ENCODE measurements at places on chromosomes 16 and 17.

GRCh38 chr17:290121-290521 lies 62.5 kb downstream of the RPH3AL start:
- DNase-seq, result no peak

DNA sequence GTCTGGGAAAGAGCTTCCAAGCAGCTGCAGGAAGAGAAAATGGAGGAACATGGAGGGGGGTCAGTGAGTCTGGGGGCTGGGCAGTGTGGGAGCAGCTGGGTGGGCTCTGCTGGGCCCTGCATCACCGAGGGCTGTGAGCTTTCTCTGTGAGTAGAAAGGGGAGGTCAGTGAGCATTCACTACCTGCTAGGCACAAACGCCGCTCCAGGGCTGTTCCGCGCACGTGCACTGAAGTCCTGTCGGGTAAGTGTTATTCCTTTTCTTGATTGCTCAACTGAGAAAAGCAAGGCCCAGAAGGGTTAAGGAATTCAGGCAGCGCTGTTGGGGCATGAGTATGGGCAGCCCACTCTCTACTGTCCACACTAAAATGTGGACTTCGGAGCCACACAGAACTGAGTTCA lies 4.7 kb downstream of the CACNG5 start:
- no peak for DNase-seq

GRCh38 chr16:75761108-75761507 lies 34.8 kb upstream of the CPHXL start:
- DNase-seq, result no peak

- DNase-seq, result no peak
Observed at GRCh38 chr17:82023447-82024241, 539 bp downstream of the LRRC45 start.

GRCh38 chr16:49580751-49581303 lies 207.2 kb downstream of the C16orf78 start:
- no peak for DNase-seq

DNA sequence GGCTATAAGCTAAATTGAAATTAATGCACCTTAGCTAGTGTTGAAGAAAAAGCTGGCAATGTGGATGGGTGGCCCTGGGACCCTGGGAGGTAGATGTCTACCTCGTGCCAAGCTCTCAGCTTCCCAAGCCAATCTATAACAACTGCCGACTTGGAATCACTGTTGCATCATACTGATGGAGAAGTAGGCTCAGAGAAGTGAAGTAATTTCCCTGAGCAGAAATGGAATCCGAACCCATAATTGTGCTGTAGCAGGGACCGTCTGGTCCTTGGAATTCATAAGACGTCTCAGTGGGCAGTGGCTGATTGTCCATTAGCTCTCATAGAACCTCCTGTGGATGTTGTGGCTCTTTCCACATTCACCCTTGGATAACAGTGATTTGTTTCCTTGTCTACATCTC lies 196.6 kb downstream of the RAB11FIP4 start:
- DNase-seq, result no peak

DNA sequence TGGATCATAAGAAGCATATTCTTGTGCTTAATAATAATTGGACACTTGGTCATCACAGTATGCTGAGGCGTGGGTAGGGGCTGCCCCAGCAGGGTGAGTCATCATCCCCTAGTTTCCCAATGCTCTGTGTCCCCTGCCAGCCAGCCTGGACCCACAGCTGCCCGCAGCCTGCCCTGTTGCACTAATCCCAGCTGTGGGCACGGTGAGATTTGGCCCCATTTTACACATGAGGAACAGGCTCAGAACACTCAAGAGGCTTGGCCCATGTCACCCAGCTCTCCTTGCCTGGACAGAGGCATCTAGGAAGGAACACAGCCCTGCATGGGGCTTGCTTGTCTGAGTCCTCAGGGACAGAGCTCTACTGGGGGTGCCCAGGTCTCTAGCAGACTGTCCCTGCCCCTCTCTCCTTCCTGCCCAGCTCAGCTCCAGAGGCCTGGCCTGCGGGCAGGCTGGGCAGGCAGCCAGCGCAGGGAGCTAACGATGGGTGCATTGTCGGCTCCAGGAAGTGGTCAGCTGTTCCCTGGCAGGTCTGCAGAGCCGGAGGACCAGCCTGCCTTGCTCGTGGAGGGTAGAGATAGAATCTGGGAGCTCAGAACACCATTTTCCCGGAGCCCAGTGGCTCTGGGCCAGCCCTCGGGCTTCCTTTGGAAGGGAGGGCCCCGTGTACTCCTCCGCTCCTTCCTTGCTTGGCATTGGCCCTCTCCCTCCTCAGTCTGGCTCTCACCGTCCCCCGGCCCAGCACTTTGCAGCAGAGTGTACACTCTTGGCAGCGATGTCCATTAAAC lies 189.4 kb downstream of the RAB11FIP4 start:
- no peak for DNase-seq

DNA sequence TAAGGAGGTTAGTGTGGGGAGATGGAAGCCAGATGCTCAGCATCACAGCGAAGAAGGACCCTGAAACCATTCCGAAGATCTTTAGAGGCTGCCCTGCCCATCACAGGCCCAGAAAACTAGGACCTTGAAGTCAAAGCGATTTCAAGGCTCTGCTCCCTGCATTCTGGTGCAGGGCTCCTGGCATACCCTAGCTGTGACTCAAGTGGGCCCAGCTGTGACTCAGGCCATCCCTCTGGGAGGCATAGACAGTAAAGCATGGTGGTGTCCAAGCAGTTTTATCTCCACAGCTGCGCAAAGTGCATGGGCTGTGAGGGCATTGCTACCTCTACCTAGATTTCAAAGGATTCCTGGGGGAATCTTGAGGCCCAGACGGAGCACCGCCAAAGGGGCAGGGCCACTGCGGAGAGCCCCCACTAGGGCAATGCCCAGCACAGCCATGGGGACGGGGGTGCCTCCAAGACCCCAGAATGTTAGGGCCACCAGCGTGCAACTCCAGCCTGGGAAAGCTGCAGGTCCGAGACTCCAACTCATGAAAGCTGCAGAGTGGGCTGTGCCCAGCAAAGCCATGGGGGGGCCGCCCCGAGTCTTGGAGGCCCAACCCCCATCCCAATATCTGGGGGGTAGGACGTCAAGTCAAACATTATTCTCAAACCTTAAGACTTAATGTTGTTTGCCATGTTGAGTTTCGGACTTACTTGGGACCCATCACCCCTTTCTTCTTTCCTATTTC lies 11.7 kb upstream of the ZNF594 start:
- DNase-seq, result no peak
